ENCODE measurements at places on chromosomes 7 and 10.

GRCh38 chr10:12463459-12463838 lies 114.1 kb downstream of the CAMK1D start:
- no peak for DNase-seq

GRCh38 chr7:158501393-158502067 lies 86.1 kb downstream of the PTPRN2 start:
- no peak for DNase-seq

- no peak for DNase-seq
Measured at GRCh38 chr10:1360011-1360557, 303.9 kb downstream of the WDR37 start.

- DNase-seq, result no peak
Measured at GRCh38 chr10:44467900-44468299, 83.0 kb upstream of the CXCL12 start.

- no peak for DNase-seq
Measured at GRCh38 chr10:24556126-24556749, 167.4 kb downstream of the ARHGAP21 start.

GRCh38 chr10:34377833-34378232 lies 437.3 kb downstream of the PARD3 start:
- no peak for DNase-seq

DNA sequence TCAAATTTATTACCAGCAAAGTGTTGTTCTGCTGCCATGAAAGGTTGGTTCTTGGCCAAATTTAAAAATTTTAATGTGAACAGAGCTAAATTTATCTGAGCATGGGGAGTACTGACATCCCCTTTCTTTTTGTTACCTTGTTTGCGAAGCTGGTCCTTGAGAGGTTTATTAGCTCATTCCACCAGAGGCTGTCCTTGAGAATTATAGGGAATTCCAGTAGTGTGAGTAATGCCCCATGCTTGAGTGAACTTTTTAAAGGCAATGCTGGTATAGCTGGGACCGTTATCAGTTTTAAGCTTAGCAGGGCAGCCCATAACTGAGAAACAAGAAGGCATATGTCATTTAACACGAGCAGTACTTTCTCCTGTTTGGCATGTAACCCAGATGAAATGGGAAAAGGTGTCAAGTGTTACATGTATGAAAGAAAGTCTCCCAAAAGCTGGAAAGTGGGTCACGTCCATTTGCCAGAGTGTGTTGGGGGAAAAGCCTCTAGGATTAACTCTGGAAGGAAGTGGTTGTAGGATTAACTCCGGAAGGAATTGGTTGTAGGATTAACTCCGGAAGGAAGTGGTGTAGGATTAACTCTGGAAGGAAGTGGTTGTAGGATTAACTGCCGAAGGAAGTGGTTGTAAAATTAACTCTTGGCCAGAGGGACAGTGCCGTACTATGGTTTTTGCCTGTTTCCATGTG lies 37.3 kb upstream of the AKR1C2 start:
- no peak for DNase-seq

DNA sequence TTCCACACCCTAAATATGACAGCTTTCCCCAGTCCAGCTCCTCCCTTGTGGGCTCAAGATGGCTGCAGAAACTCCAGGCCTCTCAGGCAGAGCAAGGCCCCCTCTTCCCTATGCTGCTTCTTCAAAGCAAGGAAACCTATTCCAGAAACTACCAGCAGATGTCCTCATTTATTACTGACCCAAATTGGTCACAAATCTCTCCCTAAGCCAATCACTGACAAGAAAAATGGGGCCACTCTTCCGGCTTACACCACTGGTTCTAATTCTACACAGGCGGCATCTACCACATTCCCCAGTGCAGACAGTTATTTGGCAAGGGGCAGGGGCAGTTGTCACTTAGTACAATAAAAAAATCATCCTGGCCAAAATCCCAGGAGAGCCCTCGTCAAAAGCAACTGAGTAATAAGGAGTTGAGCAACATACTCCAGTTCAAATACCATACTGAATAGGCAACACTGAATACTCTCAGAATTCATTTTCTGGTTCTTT lies 150.4 kb downstream of the SFMBT2 start:
- DNase-seq, result no peak

GRCh38 chr7:85320699-85321476 lies 134.0 kb upstream of the SEMA3D start:
- DNase-seq, result no peak

DNA sequence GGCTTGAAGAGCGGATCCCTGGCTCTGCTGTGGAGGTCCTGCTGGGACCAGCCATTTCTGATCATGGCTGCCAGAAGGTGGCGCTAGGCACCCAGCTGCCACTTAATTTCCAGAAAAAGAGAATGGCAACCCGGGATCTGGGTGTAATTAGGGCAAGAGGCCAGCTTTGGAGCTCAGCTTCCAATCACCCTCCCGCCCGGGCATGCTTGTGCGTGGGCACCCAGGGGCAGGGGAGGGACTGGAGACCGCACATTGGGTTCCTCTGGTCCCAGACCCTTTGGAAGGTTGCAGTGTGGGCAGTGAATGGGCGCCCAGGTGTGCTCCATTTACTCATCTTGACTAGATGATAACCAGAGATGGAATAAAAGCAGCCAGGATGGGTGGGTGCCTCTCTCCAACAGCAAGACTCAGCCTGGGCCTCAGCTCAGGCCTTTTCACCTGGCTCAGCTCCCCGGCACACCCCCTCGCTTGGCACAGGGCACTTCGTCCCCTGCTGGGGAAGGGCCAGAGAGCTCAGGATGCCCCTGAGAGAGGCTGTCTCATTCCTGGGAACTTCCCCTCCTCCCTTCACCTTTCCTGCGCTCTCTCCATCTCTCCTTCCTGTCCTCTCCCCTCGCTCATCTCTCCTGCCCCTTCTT lies 14.7 kb downstream of the FAM241B start:
- DNase-seq, result peak; percentile 49

- no peak for DNase-seq
Measured at GRCh38 chr7:113338071-113338696, 219.8 kb upstream of the SMIM30 start.

DNA sequence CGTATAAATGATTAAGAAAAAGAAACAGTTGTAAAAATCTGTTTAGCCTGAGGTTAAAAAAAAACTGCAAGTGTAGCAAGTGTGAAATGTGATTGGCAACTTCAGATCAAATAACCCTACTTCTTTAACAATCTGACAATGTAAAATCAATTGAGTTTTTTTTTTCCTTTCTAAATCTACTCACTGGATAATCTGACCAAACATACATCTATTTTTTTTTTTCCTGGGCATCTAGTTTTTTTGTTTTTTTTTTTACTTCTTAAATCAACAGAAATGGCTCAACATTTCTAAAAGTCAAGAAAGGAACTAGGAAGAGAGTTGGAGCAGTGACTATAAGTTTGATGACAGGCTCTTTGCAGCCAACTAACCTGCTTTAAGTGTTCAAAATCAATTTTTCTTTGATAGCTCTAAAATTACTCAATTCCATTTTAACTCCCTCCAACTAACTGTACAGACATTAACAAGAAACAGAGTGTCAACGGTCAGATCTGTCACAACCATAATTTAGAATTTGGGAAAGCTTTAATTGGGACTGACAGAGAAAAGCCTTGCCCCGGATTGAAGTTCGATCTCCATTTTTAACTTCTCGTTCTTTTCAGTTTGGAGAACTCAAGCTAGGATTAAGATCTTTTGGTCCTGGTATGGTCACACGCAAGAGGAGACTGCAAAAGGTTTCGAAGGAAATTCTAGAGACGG lies 1.2 kb downstream of the ARL3 start:
- DNase-seq, result no peak

GRCh38 chr7:5677538-5678294 lies 103.7 kb downstream of the RNF216 start:
- peak; percentile 51 for DNase-seq

DNA sequence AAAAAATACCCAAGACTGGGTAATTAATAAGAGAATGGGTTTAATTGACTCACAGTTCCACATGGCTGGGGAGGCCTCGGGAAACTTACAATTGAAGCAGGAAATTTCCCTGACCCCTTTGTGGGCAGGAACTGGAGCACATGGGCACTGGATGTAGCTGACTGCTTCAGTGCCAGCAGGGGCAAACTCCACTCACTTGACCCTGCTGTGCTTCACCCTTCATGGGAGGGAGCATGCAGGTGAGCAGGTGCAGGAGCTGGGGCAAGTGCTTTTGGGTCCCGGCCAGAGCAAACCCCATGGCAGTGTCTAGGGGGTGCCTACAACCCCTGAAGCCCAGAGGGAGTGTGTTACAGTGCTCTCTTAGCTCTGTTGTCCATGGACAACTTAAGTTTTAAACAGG lies 132.6 kb downstream of the AKR1D1 start:
- DNase-seq, result no peak

- no peak for DNase-seq
Measured at GRCh38 chr10:70508912-70509756, 30.6 kb downstream of the PALD1 start.

DNA sequence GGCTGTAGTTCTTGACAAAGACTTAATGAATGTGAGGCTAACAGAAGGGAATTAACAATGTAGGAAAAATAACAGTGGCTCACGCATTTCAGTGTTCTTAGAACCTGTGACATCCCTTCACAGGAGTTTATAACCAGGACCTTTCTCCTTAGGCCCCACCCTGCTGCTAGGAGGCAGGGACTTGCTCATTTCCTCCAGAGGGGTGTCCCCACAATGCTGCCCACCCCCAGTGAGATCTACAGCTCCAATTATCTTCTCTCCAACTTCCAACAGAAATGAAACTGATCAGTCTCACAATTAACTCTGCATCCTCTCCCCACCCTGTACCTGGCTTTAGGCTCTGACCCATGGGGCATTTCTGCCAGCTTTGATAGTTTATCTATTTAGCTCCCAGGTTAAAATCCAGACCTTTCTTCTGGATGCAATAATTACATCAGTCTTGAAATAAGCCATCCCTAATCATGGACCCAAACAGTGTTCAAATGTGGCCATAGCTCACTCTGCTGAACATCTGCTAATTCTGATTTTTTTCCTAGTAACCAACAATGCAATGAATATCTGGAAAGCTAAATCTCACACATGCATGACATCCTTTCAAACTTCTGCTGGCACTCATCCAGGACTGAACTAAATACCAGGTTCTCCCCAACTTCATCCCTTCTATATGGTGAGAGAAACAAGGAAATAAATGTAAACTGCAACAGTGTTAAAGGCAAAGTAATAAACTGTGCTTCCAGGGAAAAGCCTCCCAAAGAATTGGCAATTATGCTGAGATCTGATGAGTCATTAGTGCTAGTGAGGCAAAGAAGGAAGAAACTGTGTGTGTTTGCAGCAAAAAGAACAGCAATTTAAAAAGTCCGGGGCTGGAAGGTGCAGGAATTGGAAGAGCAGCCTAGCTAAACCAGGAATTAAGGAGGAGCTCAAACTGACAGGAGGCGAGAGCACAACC lies 64.6 kb downstream of the HERPUD2 start:
- no peak for DNase-seq

GRCh38 chr10:80493522-80494051 lies 39.5 kb downstream of the TSPAN14 start:
- peak; percentile 49 for DNase-seq

DNA sequence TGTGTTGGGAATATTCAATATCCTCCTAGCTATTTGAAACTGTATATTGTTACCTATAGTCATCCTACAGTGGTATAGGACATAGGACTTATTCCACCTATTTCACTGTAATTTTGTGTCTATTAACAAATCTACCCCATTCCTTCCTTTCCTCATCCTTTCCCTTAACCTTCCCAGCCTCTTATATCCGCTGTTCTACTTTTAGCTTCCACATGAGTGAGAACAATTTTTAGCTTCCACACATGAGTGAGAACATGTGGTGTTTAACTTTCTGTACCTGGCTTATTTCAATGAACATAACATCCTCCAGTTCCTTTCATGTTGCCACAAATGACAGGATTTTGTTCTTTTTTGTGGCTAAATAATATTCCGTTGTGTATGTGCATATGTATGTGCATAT lies 95.9 kb upstream of the FGL2 start:
- no peak for DNase-seq

- no peak for DNase-seq
Measured at GRCh38 chr7:68216051-68216450, 1219.4 kb downstream of the TYW1 start.

GRCh38 chr10:88759366-88760101 lies at the start of gene LIPN:
Gene LIPN (plus strand): TSS chr10:88760020. CDS start chr10:88761406, 1,386 bp downstream.
- DNase-seq, result no peak

DNA sequence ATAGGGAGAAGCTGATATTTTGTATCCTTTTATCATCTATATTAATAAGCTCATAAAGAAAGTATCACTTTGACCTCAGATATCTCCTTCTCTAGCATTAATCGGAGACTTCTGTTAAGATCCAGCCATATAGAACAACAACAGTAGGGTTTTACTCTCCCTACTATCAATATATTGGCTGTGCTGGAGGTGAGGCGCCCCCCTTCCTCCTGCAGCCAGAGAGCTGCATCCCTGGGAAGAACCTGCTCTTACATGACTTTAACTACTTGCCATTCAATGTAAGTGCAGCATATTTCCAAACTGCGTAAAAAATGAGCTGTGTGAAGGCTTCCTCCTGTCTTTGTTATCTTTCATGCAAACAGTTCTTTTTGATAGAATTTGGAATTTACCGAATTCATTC lies 247.8 kb downstream of the SDK1 start:
- DNase-seq, result no peak

DNA sequence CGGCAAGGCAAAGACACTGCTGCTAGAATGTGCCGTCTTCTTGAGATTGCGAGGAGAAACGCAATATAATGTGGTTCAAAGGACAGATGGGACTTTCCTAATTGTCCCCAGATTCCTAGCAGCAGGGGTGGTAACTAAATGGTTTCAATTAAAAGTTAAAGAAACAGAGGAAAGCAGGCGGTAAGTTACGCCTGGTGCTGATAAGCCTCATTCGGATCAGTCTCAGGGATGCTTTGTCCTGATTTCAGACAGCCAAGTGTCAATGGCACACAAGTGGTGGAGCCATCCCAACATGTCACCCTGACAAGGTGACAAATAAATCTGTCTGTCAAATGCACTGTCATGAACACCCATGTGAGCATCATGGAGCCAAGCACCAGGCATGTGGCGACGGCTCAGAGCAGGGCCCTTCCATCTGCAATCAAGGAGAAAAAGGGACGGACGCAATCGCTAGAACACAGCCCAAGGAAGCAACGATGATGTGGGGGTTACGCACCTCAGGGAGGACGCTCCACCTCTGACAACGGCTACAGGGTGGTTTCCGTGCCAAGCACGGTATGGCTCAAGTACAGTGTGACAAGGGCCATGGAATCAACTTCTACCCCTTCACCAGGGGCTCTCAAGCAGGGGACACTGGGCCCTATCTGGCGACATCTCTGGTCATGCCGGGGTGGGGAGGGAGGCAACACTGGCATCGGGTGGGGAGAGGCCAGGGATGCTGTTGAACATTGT lies 66.2 kb downstream of the CTBP2 start:
- DNase-seq, result no peak

GRCh38 chr7:148941598-148942275 lies 57.6 kb upstream of the EZH2 start:
- DNase-seq, result peak; percentile 79

- DNase-seq, result no peak
Measured at GRCh38 chr7:22944022-22944421, 69.9 kb downstream of the HYCC1 start.

GRCh38 chr10:69464801-69465401 lies 13.6 kb downstream of the TSPAN15 start:
- no peak for DNase-seq

DNA sequence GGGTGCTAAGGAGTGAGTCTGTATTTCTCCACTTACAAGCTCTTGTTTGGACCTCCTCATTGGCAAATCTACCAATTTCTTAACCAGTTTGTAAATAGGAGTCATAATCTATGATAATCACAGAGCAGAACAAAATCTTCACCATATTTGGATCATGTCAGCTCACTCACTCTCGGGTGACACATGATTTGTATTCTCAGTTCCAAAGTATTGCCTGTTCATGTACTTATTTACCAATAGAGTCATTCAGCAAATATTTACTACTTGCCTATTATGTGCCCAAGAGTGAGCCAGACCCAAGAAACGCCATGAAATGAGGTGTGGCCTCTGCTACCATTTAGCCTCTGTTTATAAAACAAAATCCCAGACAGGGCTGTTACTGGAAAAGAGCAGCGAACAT lies 114.8 kb downstream of the TSPAN12 start:
- DNase-seq, result no peak
